NCI-H1105 (cell line): ENCODE measurements at places on chromosomes 3 and 15.
A peak's percentile ranks its signal among the peaks of the same experiment; 100 is the strongest.

GRCh38 chr15:51382787-51383186, 41.3 kb downstream of the GLDN start:
- no peak for DNase-seq

- no peak for DNase-seq
Measured at GRCh38 chr15:75112278-75112847, 89.0 kb downstream of the PPCDC start.

- DNase-seq = no peak
Measured at GRCh38 chr3:188180114-188180513, 26.2 kb downstream of the LPP start.

- DNase-seq = no peak
Measured at GRCh38 chr15:80562846-80563245, 132.3 kb upstream of the ABHD17C start.

- no peak for DNase-seq
Measured at GRCh38 chr15:25763331-25763751, 99.8 kb downstream of the ATP10A start.

GRCh38 chr15:41891946-41892345, 1.9 kb downstream of the SPTBN5 start:
- peak; percentile 78 for DNase-seq

DNA sequence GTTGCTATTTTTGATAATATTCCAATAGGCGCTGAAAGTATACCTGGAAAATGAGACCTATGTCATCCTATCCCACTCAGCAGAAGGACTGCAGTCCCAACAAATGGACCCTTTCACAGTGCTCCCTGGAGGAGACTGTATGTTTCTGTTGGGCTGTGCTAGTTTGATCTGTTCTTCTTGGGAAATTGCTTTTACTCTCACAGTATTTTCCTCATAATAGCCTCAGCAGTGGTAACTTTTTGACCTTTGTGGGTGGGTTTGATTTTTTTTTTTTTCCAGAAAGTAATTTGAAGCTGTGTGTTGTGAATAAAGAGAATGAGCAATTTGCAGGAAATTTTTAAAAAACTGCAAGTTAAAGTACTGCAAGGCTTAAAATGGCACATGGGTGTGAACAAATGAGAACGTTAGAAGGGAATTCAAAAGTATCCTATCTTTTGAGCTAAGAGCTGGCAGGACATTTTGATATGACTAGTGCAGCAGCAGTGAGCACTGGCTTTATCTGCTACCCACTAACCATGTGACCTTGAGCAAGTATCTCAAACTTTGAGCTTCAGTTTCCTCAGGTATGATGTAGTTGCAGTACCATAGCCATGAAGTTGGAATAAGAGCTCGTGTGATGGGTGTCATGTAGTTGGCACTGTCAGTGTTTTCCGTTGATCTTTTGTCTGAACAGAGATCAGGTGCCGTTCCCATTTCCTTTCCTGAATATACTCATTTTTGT, 118.4 kb downstream of the ATG7 start:
- DNase-seq = no peak

DNA sequence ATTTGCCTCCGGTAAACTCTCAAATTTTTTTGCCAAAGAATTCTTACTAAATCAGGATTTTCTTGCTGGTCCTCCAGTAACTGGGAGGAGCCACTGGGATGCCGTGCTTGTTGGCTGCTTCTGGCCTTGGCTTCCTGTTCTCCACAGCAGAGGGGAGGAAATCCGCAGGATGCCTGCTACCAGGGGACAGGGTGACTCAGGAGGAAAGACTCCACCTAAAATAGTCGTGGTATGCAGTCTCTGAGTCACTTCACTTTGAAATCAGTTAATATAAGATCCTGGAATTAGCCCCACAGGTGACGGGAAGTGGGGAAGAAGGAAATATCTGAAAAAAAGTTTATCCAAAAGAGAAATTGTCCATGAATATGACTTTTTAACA, 6.5 kb upstream of the TM4SF18 start:
- DNase-seq = no peak

DNA sequence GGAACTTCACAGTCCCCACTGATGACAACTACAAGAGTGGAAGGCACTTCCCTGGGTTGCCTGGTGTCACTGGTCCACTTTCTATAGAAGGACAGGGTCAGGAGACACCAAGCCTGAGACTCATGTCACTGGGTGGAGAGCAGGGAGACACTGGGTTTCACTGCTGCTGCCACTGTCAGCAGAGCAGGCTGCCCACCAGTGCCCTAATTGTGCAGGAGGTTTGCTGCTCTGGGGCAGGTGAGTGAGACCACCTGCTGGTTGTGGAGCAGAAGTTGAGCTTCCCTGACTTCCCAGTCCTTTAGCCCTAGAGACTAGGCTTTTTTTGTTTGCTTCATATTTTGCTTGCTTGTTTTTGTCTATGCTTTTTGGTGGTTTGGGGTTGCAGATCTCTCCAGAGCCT, 528.4 kb upstream of the RGMA start:
- DNase-seq = no peak

DNA sequence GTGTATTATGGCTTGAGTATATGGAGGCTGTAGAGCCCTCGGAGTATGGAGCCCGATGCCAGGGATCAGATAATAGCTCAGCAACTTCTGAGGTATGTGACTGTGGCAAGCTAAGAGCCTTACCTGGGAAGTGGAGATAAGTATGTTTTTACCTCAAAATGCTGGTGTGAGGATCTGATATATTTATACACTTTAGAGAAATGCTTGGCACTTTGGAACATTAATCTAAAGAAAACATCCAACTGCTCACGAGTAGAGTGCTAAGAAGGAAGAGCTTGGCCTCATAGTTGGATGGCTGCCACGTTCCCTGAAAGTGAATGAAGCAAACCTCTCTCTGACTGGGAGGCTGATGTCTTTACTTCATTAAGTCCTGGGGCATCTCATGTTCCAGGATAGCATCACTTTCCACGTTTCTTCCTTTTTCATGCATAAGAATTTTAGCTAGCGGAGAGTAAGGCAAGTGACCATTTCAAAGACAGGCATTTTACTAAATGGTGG, 58.9 kb upstream of the GOLGA8J start:
- no peak for DNase-seq

- DNase-seq = no peak
Measured at GRCh38 chr3:150370122-150370602, 37.9 kb upstream of the TSC22D2 start.

GRCh38 chr3:99899603-99900002, 81.9 kb downstream of the CMSS1 start:
- no peak for DNase-seq

- DNase-seq = no peak
Measured at GRCh38 chr3:153820035-153820434, 301.2 kb upstream of the ARHGEF26 start.

- peak; percentile 30 for DNase-seq
Measured at GRCh38 chr3:26106228-26106627, 316.3 kb downstream of the OXSM start.
